ENCODE measurements at places on chromosomes 1 and 21.

DNA sequence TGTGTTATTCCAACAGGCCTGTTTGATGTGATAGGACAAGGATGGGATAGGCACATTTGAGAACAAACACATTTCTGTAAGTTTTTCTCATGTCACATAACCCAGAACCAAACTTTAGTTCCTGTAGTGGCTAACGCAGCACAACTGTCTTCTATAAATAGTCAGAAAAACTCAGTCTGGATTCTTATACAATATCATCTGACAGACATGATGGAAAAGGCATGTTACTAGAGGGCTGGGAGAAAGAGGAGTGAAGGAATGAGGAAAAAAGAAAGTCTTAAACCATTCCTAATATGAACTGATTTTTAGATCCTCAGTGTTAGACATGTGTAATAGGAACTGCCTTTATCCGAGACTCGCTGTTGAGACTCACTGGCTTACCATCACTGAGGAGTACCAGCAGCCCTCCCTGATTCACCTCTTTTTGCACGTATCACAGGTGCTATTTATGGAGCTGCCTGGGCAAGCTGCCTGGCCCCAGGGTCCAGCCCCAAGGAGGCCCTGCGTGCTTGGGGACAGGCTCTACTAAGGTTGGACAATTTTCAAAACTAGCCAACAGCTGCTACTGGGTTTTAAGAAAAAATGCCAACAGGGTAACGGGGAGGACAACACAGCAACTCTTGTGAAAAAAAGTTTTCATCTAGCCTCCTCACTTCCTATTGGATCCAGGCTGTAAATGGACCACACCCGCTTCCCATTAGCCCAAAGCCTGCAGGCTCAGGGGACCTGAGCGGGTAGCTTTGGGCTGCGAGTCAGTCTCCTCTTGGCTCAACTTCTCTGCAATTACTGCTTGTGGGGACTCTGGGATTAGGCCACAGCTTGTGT is 30.7 kb upstream of the SERBP1 start:
- peak; percentile 91 for DNase-seq

GRCh38 chr21:36471254-36471723 is 8.6 kb downstream of the CLDN14 start:
- DNase-seq = no peak

DNA sequence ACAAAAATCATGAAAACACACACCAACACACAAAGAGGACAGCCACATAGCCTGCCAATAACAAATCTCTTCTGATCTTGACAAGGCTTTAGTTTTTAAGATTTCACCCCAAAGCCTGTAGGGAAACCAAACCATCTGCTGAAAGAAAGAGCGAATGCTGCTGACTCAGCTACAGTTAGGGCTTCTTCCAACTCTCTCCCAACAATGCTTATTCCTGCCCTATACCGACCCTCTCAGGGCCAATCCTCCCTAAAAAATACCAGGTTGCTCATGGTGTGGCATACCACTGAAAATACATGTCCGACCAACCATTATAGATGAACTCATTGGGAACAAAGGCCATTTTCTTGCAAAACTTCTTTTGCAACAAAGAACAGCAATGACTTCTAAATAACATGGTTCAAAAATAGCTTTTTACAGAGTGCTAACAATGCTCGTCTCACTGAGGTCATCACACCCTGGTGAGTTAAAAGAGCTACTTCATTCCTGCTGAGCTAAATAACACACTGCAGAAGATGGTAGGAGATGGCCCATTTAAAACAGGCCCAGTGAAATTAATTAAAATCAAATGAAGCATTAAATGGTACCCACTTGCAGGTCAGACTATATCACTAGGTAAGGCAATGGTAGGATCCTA is 86.1 kb downstream of the KIAA0319L start:
- DNase-seq = no peak

DNA sequence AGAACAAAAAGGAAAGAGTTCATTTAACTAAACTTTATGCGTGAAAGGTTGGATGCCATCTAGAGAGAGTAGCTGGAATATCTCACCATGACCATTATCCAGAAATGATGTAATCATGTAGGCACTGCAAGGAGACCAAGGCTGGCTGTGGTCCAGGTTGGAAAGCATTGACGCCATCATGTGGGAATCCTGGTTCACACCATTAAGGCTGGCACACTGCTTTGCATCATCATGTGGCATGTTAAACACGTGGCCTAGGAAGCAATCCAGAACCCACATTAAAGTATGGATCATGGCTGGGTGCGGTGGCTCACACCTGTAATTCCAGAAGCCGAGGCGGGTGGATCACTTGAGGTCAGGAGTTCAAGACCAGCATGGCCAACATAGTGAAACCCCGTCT is 4.3 kb downstream of the ADAMTS1 start:
- DNase-seq = peak; percentile 61

DNA sequence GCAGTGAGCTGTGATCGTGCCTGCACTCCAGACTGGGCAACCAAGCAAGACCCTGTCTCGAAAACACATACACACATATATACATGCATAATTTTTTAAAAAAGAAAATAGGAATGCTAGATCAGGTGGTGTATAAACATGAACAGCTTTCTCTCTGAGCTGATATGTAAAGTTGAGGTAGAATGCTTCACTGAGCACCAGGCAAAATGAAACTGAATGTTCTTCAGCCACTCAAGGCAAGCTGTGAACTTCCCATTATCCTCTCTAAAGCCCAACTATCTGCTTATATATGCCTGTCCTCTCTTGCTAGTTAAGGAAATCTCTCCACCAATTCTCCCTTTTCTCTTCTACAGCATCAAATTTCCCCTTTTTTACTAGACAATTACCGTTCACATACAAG is 93.0 kb downstream of the NUF2 start:
- no peak for DNase-seq

DNA sequence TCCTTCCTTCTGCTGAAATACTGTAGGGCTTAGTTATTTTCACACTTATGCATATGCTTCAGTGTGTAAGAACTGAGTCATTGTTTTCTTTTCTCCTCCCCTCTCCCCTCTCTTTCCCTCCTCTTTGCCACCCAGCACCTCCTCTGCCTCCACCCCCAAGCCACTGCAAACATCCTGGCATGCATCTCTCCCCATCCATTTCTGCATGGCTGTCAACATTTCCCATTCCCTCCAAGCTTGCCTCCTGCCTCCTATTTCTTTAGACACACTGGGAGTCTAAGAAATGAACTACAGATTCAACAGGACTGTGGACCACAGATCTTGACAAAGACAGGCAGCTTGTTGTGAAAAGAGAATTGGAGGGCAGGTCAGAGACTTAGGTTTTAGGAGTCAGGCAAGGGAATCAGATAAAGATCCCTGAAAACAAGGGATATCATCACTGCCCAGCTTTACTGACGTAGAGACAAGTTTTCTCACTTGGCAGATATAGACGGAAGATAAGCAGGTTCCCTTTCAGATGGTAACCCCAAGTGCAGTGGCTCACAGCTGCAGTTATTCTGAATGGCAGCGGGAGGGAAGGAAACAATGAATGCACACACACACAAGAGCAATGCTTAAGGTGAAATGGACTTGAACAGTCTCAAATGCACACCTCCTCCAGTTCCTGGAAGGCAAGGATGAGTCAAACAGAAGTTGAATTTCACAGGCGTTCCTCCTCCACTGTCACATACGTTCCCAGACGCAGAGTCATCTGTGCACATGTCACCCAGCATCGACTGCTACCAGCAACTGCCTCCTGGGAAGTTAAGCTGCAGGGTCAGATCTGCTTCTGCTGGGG is 56.1 kb downstream of the HIVEP3 start:
- peak; percentile 18 for DNase-seq

DNA sequence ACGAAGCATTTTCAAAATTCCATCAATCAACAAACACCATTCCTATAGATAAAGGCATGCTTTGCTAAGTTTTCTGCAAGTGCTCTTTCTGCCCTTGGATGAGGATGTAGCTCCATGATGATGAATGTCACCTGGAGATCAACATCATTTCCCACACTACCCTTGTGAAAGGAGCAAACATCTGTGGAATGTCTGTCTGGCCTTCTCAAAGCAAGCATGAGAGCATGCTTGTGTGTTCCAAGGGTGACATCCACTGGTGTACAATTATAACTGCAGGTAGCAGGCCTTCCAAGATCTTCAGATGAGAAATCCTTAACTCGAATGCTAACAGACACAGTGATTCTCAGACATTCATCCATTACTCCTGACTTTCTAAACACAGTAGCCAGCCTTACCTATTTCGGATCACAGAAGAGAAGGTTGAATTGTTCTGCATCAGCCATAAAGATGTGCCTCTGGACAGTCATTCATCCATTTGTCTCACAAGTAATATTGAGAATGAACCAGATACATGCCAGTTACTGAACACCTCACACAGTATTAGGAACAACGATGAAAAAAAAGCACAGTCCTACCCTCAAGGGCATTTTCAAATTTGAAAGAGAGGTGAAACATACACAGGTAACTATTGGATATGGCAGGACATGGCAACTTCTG is 162.4 kb downstream of the TPR start:
- DNase-seq = peak; percentile 88

- DNase-seq = peak; percentile 47
Observed at GRCh38 chr1:223887747-223888418, 42.1 kb upstream of the TP53BP2 start.

- no peak for DNase-seq
Observed at GRCh38 chr1:174276087-174276486, 116.8 kb downstream of the RABGAP1L start.

GRCh38 chr1:190935925-190936324 is 458.3 kb upstream of the BRINP3 start:
- peak; percentile 0 for DNase-seq
